ENCODE measurements at places on chromosomes 1 and 21. TPM values are rescaled to one million over a fixed set of nuclear protein-coding genes. Genes with fewer than 3 reads are reported as not detected.
A peak's percentile ranks its signal among the peaks of the same experiment; 100 is the strongest.

The LTN1 gene
- 27.1 TPM for total RNA-seq

The C4BPB gene
- 0.91 TPM for total RNA-seq

The NDUFV3 gene
- 27.1 TPM for total RNA-seq

The RAB42 gene
- not detected for total RNA-seq

The SH3BGR gene
- 1.9 TPM for total RNA-seq

The TFAP2E gene
- 0.68 TPM for total RNA-seq

The AADACL4 gene
- total RNA-seq: not detected

The SLC9C2 gene
- not detected for total RNA-seq

The KIF14 gene
- 30.8 TPM for total RNA-seq

- no peak overlapping the region for H3K27ac ChIP-seq
- DNase-seq: no peak
- no peak overlapping the region for H3K4me3 ChIP-seq
- H3K27me3 ChIP-seq: no peaks in the 10 kb centered on the region
- H3K36me3 ChIP-seq: no peaks in the 10 kb centered on the region
These were observed 372.2 kb upstream of the PKN2 start for GRCh38 chr1:88311907-88312306.

DNA sequence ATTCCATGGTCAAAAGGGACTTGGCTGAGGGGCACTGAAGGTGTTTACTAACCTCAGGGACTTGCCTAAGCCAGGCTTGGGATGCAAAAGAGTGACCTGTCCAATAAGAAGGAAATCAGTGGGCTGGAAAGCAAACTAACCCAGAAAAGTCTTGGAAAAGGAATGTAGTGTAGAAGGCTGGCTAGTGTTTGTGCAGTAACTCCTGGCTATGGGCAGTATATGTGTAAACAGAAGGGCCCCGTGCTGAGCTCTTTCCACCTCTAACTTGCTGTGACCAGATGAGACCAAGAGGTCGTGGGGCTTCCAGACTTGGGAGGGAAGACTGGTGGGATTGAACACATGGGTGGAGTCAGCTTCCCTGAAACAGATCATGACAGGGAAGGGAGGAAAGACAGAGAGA is 4.1 kb downstream of the MINDY1 start:
- no peak overlapping the region for H3K27ac ChIP-seq
- H3K4me1 ChIP-seq: peaks cover 48% of the 10 kb centered on the region
- no peak overlapping the region for H3K4me3 ChIP-seq
- H3K36me3 ChIP-seq: no peaks in the 10 kb centered on the region
- no peaks in the 10 kb centered on the region for H3K27me3 ChIP-seq

DNA sequence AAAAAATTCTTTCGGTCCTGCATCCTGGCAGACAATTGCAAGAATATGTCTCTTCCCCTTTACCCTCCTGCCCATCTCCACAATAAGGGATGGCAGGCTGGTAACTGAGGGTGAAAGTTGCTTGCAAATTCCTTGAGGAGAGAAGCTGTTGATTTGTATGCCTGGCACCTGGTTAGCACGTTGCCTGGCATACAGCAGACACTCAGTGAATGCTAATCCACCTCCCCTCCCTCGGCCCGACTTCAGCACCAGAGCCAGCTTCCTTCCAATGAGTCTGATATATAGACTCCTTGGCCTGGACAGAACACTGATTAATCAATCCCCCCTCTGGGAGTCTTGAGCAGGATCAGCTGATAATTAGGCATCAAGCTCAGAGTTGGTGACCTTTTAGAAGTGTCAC is 39.1 kb downstream of the KCNC4 start:
- H3K27me3 ChIP-seq: no peaks in the 10 kb centered on the region
- no peak overlapping the region for H3K4me3 ChIP-seq
- H3K27ac ChIP-seq: no peak overlapping the region
- H3K4me1 ChIP-seq: no peaks in the 10 kb centered on the region
- no peak for DNase-seq

DNA sequence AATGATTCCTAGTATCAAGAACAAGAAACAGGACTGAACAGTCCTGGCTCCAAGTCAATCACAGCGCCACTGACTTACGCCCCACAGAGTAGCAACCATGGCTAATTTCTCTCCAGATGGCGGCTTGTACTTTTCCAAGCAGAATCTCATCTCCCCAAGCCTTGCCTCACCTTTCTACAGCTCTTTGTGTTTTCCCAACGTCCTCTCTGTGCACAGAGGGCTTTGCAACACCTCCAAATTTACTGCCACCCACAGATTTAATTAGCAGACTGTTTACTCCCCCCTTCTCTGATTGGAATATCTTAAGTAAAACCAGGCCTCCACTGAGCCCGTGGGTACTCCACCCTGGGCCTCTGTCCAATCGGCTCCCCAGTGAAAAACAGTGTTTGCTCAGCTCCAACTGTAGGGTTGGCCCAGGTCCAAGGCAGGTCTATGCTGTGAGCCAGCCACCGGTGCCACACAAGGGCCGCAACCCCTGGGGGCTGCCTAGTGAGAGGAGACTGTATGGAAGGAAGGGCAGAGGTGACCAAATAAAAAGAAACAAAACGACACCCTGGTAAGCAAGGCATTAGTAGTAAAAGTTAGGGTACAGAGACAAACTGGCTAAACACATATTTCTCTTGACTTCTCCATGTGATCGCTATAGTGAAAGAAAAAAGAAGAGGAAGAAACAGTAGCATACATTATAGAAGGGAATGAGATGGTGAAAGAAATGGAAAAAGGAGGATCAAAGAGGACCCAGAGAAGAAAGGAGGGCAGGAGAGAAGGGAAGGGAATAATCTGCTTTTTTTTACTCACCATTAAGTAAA is 128.4 kb upstream of the SOD1 start:
- no peaks in the 10 kb centered on the region for H3K36me3 ChIP-seq
- no peak overlapping the region for H3K27ac ChIP-seq
- no peak overlapping the region for H3K4me3 ChIP-seq
- peaks cover 5% of the 10 kb centered on the region for H3K4me1 ChIP-seq
- H3K27me3 ChIP-seq: peaks cover 5% of the 10 kb centered on the region

DNA sequence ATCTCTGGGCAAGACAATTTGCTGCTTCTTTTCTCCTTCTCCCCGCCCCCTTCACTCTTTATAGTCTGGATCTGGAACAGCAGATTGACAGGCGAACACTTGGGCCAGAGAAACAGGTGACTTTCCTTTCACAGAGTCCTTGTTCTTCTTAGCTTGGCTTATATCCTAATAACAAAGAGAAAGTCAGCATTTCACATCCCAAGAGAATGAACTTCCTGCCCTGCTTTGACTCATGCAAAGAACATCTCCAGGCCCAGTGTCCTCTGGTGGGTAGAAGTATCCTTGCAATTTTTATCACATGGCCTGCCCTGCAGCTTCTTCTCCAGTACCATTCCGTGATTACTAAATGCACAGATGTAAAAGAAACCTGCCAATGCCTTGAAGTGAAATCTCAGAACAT is 764.4 kb downstream of the ADGRL2 start:
- no peaks in the 10 kb centered on the region for H3K4me1 ChIP-seq
- H3K27me3 ChIP-seq: no peaks in the 10 kb centered on the region
- DNase-seq: no peak
- no peaks in the 10 kb centered on the region for H3K36me3 ChIP-seq
- H3K4me3 ChIP-seq: no peak overlapping the region

GRCh38 chr1:156627313-156627880 is 8.2 kb downstream of the HAPLN2 start:
- H3K4me3 ChIP-seq: no peak overlapping the region
- DNase-seq: peak; percentile 61
- peaks cover 8% of the 10 kb centered on the region for H3K4me1 ChIP-seq
- H3K27me3 ChIP-seq: peaks cover 72% of the 10 kb centered on the region

DNA sequence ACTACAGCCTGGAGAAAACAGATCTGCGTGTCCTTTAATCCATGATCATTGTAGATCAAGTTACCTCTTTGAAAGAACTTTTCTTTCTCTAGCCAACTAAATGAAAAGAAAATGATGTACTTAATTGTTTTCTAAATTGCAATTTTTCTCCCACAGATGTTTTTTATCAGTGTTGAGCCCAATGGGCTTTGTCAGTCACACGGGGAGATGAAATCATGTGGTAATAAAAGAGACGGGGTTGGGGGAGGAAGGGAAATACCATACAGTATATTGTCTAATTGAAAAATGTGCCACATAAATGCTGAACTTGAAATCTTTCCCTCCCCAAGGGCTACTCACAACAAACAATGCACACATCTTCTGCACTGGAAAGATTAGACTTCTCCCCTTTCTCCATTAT is 58.4 kb downstream of the NTMT2 start:
- no peaks in the 10 kb centered on the region for H3K36me3 ChIP-seq
- H3K4me1 ChIP-seq: no peaks in the 10 kb centered on the region
- no peak overlapping the region for H3K27ac ChIP-seq
- H3K27me3 ChIP-seq: peaks cover 7% of the 10 kb centered on the region
- no peak for DNase-seq
- no peak overlapping the region for H3K4me3 ChIP-seq

DNA sequence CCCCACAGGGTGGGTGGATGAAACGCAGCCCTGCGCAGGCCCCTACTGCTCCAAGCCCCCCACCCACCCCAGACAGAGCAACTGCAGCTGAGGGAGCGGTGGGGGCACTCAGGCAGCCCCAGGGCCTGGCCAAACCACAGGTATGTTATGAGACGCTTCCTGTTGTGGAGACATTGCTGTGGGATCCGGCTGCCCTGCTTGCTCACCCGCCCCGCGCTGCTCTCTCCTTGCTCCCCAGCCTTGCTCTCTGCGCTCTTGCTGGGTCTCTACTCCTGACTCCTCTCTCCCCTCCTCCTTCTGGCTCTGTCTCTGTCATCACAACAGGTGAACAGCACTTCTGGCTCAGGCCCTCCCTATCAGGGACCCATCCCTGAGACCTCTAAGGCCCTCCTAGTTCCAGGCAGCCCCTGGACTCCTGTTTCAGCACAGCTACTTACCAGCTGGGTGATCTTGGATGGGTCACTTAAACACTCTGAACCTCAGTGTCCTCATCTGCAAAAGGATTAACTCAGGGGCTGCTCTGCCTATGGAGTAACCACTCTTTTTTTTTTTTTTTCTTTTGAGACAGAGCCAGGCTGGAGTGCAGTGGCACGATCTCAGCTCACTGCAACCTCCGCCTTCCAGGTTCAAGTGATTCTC is 15.9 kb downstream of the COL8A2 start:
- no peaks in the 10 kb centered on the region for H3K27me3 ChIP-seq
- peak overlapping the region; percentile 76 for H3K27ac ChIP-seq
- no peak overlapping the region for H3K4me3 ChIP-seq
- no peaks in the 10 kb centered on the region for H3K36me3 ChIP-seq
- DNase-seq: peak; percentile 85

GRCh38 chr1:63748046-63748580 is 25.7 kb upstream of the ROR1 start:
- no peak overlapping the region for H3K27ac ChIP-seq
- no peak overlapping the region for H3K4me3 ChIP-seq

- peaks cover 39% of the 10 kb centered on the region for H3K4me1 ChIP-seq
- H3K27ac ChIP-seq: peak overlapping the region; percentile 95
- H3K36me3 ChIP-seq: peaks cover 33% of the 10 kb centered on the region
- H3K4me3 ChIP-seq: peak overlapping the region; percentile 86
- DNase-seq: no peak
These were observed 1.1 kb upstream of the YBX1 start for GRCh38 chr1:42680921-42681683.

GRCh38 chr21:36681117-36681631 is 17.7 kb upstream of the SIM2 start:
- peaks cover 2% of the 10 kb centered on the region for H3K36me3 ChIP-seq
- no peak overlapping the region for H3K27ac ChIP-seq
- H3K4me1 ChIP-seq: no peaks in the 10 kb centered on the region
- H3K4me3 ChIP-seq: no peak overlapping the region

DNA sequence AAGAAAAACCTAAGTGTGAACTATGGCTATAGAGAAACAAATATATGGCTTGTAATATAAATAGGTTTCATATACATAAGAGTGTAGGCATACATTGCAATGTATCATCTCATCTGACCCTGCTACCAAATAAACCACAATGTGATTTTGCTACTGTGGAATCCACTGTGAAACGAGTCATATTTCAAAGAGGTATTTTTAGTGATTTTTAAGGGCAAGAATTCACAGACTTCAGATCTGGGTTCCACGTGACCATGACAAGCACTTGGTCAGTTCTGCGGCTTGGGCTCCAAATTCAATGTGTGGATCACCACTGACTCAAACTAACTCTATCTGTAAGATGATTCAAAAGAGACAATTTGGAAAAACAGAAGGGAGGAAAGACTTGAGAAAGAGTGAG is 147.0 kb upstream of the ERG start:
- H3K36me3 ChIP-seq: no peaks in the 10 kb centered on the region
- no peak overlapping the region for H3K4me3 ChIP-seq
- no peak overlapping the region for H3K27ac ChIP-seq
- no peaks in the 10 kb centered on the region for H3K4me1 ChIP-seq
- DNase-seq: no peak

DNA sequence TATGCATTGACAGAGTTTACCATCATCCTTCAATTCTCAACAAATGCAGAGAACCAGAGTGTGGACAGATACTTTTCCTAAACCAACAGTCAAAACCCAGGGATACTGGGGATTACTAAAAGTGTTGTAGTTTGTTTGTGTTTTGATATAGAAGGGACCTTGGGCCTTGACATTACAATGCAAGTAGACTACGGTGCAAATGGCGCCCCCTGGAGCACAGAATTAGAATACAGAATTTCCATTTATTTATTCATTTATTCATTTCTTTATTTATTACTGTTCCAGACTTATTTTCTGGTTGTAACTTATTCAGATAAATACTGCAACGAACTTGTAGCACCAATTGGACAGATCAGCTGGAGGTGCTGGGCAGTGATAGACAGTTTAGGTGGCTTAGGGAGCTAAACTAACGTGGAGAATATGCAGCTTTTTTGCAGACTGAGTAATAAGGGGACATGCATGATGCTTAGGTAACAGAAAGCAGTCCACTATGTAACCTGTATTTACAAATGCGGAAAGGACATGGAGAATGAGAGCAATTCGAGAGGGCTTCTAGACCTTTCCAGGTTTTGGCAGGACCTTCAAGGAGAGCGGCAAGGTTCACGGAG is 42.6 kb downstream of the KIRREL1 start:
- no peaks in the 10 kb centered on the region for H3K27me3 ChIP-seq
- H3K4me1 ChIP-seq: no peaks in the 10 kb centered on the region
- no peak overlapping the region for H3K27ac ChIP-seq
- no peak for DNase-seq

GRCh38 chr1:181033128-181033798 is 520 bp upstream of the MR1 start:
- peaks cover 51% of the 10 kb centered on the region for H3K4me1 ChIP-seq
- H3K27me3 ChIP-seq: no peaks in the 10 kb centered on the region
- H3K36me3 ChIP-seq: peaks cover 10% of the 10 kb centered on the region
- H3K27ac ChIP-seq: peak overlapping the region; percentile 98
- peak overlapping the region; percentile 92 for H3K4me3 ChIP-seq
- DNase-seq: peak; percentile 47

- H3K36me3 ChIP-seq: no peaks in the 10 kb centered on the region
- no peak overlapping the region for H3K27ac ChIP-seq
- DNase-seq: no peak
- H3K4me1 ChIP-seq: peaks cover 8% of the 10 kb centered on the region
- peaks cover 71% of the 10 kb centered on the region for H3K27me3 ChIP-seq
These were observed 5.7 kb downstream of the HAPLN2 start for GRCh38 chr1:156624814-156625435.

- H3K36me3 ChIP-seq: no peaks in the 10 kb centered on the region
- H3K27ac ChIP-seq: no peak overlapping the region
- peaks cover 81% of the 10 kb centered on the region for H3K27me3 ChIP-seq
- no peak for DNase-seq
- no peak overlapping the region for H3K4me3 ChIP-seq
These were observed 3.5 kb upstream of the GNG12 start for GRCh38 chr1:67836769-67837168.

- peak overlapping the region; percentile 88 for H3K27ac ChIP-seq
- peaks cover 3% of the 10 kb centered on the region for H3K36me3 ChIP-seq
- peak; percentile 73 for DNase-seq
- H3K4me3 ChIP-seq: peak overlapping the region; percentile 7
- no peaks in the 10 kb centered on the region for H3K27me3 ChIP-seq
- peaks cover 67% of the 10 kb centered on the region for H3K4me1 ChIP-seq
These were observed 121.0 kb upstream of the IRF2BP2 start for GRCh38 chr1:234730770-234731568.
